ENCODE measurements at places on chromosomes 3 and 15.

DNA sequence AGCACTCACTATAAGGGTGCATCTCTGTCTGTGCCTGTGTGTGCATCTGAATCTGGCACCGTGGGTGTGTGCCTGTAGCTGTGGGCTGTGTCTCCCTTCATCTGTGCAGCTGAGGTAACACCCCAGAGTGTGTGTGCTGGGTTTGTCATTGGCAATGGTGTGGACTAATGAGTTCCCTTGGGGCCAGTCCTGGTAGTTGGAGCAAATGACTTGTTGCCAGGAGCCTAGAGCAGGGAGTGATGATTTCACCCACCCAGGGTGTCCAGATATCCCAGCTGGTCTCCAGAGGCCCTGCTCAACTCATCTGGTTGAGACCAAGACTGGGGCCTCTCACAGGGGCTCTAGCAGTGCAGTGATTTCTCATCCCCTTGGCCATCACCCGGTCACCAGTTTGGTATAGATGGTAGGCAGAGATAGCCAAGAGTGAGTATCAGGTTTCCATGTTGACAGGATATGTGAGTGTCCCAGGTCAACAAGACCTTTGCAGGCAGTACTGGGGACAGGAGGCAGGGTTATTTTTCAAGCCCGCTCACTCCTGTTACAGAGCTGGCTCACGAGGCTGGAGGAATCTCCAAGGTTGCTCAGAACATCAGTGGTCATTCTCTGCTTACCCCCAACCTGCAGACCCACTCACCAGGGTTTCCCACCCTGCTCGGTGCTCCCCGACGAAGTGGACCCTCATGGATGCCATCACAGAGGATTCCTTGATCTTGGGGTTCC lies 4.1 kb upstream of the HDAC11 start:
- no peak for DNase-seq

GRCh38 chr15:69643476-69643875 lies 190.9 kb downstream of the RPLP1 start:
- no peak for DNase-seq

- no peak for DNase-seq
These were observed 2.5 kb downstream of the GRAMD2A start for GRCh38 chr15:72195101-72195511.

DNA sequence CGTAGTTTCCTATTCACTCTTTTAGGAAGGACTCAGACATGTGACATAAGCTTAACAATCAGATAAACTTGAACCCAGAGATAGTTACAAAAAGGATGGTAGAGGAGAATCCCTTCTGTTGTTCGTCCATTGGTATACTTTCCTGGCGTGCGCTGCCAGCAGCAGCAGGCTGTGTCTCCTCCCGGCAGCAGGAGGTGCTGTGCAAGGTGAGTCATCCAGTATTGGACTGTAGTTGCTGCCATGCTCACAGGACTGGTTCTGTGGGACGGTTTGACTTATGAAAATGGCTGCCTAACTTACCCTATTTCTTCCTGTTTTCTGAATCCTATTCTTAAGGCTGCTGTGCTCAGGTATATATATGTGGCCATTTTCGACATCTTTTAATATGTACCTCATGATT lies 253.4 kb upstream of the LRRC3B start:
- DNase-seq, result no peak

DNA sequence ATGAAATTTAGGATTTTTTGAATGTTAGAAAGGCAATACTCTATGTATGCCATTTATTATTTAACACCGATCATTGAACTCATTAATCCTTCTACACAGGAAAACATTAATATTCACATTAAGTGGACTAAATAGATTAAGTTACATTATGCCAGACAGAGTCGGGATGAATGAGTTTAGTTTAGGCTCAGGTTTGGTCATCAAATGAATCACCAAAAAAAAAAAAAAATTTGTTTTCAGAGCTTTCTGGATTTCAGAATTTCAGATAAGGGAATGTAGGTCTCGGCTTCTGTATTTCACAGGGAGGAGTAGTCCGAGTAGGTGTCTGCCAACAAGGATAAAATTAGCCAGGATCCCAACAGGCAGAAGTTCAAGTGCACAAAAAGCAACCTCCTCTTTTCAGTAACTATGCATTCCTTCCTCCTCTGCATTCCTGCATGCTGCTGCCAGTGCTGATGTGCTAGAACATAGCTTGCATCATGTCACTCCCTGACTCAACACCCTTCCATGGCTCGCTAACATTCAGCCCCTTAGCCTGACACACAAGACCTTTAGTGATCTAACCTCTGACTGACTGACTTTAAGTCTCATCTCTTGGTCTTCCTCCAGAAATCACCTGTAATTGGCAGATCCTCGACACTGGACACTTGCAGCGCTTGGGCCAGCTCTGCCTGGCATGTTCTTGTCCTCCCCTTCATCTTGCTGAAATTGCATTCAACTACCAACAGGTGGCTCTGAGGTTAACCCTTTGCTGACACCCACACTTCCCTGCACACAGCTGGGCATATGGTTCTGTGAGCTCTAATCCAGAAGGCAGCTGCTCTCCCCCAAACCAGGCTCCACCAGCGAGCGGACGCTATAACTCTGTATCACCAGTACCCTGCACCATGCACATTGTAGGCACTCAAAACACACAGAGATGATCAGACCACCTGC lies 145.4 kb upstream of the PROK2 start:
- DNase-seq, result no peak

GRCh38 chr15:80615783-80616391 lies 79.2 kb upstream of the ABHD17C start:
- DNase-seq, result peak; percentile 92

- no peak for DNase-seq
These were observed 951.6 kb downstream of the TUSC7 start for GRCh38 chr3:117660941-117661817.

DNA sequence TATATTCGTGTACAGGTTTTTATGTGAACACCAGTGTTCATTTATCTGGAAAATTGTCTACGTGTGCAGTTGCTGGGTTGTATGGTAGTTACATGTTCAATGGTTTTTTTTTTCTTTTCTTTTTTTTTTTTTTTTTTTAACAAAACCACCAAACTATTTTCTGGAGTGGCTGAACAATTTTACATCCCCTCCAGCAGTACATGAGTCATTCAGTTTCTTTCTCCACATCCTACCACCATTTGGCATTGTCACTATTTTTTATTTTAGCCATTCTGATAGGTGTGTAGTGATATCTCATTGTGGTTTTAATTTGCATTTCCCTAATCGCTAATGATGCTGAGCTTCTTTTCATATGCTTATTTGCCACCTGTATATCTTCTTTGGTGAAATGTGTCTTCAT lies 256.3 kb upstream of the EOMES start:
- no peak for DNase-seq

DNA sequence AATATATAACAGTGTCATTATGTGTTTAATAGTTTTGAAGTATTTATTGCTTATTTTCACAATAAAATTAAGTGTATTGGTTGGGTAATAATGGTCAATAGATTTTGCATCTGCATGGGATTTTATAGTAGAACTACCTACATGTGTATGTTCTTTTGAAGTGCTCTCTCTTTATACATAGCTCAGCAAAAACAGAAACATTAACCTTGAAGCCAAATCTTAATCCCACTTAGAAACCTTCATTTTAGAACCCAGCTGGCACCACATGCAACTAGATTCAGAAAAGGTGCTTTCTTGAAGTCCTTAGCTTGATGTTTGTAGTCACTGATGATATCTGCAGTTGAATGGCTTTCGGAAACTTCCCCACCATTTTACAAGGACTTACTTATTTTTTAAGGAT lies 146.9 kb upstream of the IL12A start:
- no peak for DNase-seq

DNA sequence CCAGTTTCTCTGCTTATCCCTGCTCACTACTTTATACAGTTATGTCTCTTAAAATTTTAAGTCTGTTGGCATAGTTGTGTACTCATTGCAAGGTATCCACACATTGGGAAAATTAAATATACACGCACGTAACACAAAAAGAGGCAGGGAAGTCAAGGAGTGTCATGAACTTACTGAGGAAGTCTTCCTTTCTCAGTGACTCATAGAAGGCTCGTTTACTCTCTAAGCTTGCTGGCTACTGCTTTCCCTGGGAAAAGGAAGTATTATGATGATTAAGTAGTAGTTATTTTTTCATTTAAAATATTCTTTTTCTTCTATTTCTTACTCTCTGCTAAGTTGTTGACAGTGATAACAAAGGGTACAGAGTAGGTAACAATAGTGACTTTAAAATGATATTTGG lies 287.3 kb downstream of the UBE2E2 start:
- DNase-seq, result no peak

DNA sequence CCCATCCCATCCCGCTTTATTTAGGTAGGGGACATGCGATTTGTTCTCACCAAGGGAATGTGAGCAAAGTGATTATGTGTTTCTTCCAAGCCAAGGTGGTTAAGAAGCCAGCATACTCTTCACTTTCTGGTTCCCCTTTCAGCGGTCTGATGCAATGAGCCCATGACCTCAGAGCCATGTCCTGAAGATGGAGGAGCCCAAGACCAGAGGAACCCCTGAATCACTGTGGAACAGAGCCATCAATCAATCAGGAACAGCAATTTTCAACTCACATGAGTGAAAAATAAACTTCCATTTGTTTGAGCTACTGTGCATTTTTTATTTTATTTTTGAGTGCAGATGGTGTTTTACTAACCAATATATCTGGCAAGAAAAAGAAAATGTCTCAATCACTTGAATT lies 10.8 kb downstream of the THRB start:
- no peak for DNase-seq

GRCh38 chr3:55486857-55487380 lies at the start of gene WNT5A:
Gene WNT5A, minus strand, starts transcription at chr3:55487306. Its CDS starts 321 bp downstream, at chr3:55486985.
- DNase-seq, result no peak

DNA sequence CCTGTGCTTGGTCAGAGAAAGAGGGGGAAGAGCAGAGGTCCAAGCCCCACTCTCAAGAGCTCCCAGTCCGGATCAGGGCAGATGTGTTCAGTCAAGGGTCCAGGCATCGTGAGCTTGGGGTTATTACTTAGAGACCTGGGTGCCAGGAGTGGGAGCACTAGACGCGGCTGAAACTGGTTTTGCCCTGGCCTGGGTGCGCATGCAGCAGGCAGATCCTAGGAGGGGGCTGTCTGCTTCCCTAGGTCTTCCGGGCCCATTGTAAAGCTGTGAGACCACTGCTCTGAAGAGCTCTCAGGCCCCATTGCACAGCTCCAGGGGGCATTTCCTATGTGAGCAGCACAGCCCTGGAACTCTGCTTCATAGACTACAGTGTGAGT lies 204.9 kb upstream of the LINGO1 start:
- DNase-seq, result no peak

DNA sequence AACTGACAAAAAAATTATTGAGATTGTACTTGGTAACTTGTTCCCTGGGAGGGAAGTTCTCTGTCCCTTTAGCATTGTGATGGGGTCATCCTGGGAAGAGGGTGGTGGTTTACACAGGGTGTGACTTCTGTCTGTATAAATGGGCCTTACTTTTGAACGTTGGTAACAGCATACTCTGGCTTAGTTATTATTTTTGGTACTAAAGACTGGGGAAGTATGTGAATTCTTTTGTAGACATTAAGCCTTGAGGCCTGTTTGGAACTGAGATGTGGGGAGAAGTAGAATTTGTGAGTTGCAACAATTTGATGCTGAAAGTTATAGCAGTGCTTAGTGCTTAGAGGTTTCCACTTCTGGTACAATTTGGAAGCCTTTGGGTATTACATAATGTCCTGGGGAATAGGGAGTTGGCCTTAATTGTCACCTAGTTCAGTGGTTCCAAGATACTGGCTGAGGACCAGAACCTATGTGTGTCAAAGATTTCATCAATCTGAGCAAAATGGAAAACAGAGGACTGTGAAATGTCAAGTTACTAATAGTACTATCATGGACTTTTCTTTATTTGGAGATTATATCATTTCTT lies 15.9 kb downstream of the TLNRD1 start:
- no peak for DNase-seq

DNA sequence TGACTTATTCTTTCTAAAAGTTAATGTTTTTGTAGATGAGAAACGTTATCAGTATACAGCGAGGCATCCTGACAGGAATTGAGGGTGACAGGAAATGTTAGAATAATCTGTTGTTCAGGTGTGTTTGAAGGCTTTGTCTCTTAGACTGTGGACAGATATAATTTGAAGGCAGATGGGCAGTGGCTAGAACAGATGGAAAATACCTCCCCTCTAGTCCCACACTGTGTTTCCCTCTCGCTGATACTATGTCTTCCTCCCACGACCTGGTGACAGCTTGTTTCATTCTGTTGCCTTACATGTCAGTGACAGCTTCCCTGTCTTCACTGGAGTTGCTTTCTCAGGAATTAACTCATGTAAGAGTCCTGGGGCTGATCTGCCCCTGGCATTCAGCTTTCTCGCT lies 125.3 kb downstream of the MYRIP start:
- no peak for DNase-seq

GRCh38 chr15:79089890-79090486 lies 592 bp downstream of the RASGRF1 start:
- no peak for DNase-seq

DNA sequence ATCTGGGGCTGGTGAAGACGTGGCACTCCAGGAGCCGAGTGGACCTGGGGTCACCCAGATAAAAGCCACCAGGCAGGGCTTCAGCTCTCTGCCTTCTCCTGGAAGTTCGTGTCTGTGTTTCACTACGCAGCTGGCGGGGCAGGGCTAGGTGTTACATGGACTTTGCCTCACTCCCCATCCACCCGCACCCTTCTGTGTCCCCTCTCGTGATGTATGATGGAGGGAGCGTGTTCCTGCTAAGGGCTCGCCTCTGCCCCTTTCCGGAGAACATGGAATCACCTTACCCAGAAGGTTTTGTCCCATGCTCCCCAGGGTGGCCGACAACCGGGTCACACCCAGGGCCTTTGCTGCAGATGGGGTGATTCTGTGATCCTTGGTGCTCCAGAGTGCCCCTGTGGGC lies 96.2 kb downstream of the GABRG3 start:
- no peak for DNase-seq

- DNase-seq, result no peak
These were observed 73.7 kb downstream of the FILIP1L start for GRCh38 chr3:100040451-100041225.

GRCh38 chr15:64263567-64263966 lies 92.4 kb downstream of the CSNK1G1 start:
- no peak for DNase-seq

GRCh38 chr3:89649431-89649830 lies 542.0 kb downstream of the EPHA3 start:
- DNase-seq, result no peak

GRCh38 chr15:59300618-59301139 lies 72.0 kb downstream of the MYO1E start:
- no peak for DNase-seq

GRCh38 chr15:22890296-22890695 lies 51.8 kb downstream of the NIPA2 start:
- no peak for DNase-seq

DNA sequence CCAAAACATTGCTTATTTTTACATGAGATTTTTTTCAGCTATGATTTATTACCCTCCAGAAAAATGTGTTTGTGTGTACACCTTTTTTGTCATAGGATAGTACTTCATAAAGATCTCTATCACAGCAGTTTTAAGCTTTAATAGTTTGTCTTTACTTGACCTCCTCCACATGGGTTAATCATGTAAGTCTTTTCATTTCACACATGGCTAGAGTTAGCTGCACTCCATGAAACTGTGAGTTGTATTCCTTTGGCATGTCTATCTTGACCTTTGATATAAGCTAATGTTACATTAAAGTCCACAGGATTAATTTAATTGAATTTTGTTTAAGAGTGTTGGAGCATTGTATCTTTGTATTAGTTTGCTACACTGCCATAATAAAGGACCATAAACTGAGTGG lies 217.1 kb downstream of the OTOL1 start:
- no peak for DNase-seq
